NCI-H446 (cell line): ENCODE measurements at places on chromosomes 11 and 22.

GRCh38 chr22:36376265-36376664, 11.5 kb downstream of the MYH9 start:
- DNase-seq, result no peak

GRCh38 chr11:109306322-109306721, 115.7 kb upstream of the C11orf87 start:
- no peak for DNase-seq

DNA sequence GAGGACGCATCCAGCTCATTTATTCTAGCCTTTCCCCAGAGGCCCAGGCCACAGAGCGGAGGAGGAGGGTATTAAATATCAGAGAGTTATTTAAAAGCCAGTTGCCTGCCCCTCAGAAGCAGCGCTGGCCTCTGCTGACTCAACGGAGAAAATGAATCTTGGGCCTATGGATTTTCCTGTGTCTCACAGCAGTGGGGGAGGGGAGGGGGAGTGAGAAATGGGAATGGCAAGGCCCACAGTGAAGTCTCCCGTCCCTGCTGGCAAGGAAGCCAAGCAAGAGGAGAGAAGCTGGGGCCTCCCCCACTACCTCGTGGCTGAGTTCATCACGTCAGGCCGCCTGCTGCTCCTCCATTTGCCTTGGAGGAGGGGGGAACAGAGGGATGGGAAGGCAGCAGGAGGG, 4.5 kb upstream of the TPBGL start:
- DNase-seq, result no peak

DNA sequence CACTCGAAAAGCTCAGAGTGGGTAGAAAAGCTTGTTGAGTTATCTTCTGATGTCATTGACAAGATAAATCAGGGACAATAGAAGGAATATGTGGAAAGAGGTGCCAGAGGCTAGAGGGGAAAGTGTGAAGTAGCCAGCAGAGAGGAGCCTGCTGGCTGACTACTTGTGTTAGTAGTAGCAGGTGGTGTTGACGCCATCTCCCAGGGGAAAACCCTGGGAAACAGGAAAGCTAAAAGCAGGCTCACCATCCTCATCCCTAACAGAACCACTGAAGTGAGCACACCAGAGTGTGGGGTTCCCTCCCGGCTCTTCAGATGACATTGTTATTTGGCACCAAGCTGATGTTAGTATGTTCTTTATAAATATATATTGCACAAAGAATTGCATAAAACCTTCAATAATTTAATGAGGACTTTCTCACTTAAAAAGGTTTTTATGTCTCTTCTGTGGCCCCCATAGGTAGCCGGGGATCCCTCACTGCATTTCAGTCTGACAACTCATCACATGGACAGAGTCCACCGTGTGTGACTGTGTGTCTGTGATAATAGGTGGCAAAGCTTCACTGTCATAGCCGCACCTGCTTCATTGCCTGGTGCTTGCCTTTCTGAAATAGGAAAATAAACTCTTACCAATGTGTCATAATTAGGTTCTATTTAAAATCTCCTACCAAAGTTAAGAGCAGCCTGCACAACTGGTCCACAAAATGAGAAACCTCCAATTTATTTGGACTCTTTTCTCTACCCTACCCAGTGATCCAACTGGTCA, 63.2 kb upstream of the TOP3B start:
- DNase-seq, result peak; percentile 8
